Vagina (tissue), 2 donors: ENCODE measurements at places on chromosomes 12 and 14. TPM values are rescaled to one million over a fixed set of nuclear protein-coding genes. Genes with fewer than 3 reads are reported as not detected.

DNA sequence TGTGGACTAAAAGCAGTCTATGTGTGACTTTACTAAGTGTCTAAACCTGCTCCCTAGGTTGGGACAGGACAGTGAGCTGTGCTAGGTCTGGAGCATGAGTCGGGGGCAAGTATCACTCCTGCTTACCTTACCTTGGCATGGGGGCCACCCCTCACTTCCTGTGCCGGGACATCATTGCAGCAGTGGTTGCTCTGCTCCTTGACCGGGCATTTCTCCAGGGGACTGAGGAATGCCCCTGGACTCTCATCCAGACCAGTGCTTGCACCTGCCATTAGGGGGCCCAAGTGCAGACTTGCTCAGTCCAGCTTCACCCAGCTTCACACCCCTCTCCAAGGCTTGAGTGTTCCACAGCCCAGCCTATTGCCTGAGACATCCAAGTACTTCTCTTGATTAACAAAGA, 84.7 kb upstream of the NELL2 start:
- no peak overlapping the region for H3K4me3 ChIP-seq
- no peak overlapping the region for H3K27ac ChIP-seq
- no peaks in the 10 kb centered on the region for H3K4me1 ChIP-seq

- no peaks in the 10 kb centered on the region for H3K27me3 ChIP-seq
- no peaks in the 10 kb centered on the region for H3K4me1 ChIP-seq
- peak; percentile 67 for DNase-seq
- H3K27ac ChIP-seq, result no peak overlapping the region
Observed at GRCh38 chr14:75373616-75374015, 54.2 kb upstream of the JDP2 start.

GRCh38 chr12:108752387-108752786, 21.1 kb upstream of the CORO1C start:
- no peaks in the 10 kb centered on the region for H3K36me3 ChIP-seq
- no peak overlapping the region for H3K4me3 ChIP-seq
- peak overlapping the region; percentile 28 for H3K27ac ChIP-seq
- H3K4me1 ChIP-seq, result peaks cover 26% of the 10 kb centered on the region
- H3K27me3 ChIP-seq, result no peaks in the 10 kb centered on the region

- H3K36me3 ChIP-seq, result no peaks in the 10 kb centered on the region
- DNase-seq, result no peak
Observed at GRCh38 chr14:100679707-100680438, 46.8 kb upstream of the DLK1 start.

Gene IL22
- total RNA-seq, result not detected

Gene DDN
- total RNA-seq, result not detected

Gene TGM1
- 269 TPM for total RNA-seq

DNA sequence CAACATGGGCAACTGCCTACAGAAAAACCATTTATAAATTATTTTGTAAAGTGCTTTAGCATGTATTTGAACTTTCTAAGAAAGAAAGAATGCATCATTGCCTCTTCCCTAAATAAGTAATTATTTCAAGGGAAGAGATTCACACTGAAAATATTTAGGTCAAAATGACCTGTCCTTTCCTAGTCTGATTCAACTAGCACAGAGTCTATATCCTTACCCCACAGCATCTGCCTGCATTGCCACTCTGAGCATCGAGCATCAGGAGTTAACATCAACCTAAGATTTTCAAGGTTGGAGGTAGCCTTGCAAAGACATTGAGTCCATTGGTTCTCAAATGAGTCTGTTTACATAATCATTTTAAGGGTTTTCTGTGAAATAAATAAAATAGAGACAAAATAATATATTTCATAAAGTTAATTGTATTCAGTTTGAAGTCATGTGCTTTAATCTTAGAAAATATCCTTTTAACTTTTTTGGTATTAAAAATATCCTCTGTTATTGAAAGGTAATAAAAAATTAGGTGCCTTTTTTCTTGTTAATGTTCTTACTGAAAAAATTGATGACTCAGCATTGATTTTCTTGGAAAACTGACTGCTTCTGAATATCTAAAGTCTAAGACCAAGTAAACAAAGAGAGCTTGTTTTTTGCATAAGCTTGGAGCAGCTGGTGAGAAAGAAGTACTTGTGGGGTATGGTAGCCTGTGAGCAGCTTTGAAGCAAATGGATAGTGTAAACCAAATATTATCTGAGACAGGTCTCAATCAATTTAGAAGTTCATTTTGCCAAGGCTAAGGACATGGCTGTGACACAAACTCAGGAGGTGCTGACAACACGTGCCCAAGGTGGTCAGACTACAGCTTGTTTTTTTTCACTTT, 269.0 kb upstream of the CLEC14A start:
- no peak for DNase-seq
- no peak overlapping the region for H3K4me3 ChIP-seq
- no peaks in the 10 kb centered on the region for H3K27me3 ChIP-seq

- H3K27ac ChIP-seq, result peak overlapping the region; percentile 72
- no peaks in the 10 kb centered on the region for H3K27me3 ChIP-seq
- peak overlapping the region; percentile 95 for H3K4me3 ChIP-seq
- H3K36me3 ChIP-seq, result no peaks in the 10 kb centered on the region
- H3K4me1 ChIP-seq, result peaks cover 27% of the 10 kb centered on the region
Observed at GRCh38 chr12:53726946-53727309, 324 bp downstream of the CALCOCO1 start.

DNA sequence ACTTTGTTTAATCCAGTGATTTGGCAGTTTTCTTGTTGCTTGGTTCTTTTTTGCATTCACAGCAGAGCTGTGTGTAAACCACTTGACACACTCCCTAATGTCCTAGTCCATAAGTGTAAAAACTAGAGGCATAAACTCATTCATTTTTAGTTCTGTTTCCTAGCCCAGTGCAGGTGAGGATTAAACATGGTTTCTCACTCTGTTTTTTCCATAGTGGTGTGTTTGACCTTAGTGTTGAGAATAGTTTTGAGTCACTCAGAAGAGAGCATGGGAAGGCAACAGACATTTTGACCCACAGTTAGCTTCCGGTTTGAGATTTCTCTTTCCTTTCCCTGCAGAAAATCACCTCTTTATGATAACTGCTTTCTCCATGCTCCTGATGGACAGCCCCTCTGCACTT, 24.2 kb upstream of the GALNT16 start:
- no peak for DNase-seq
- H3K27ac ChIP-seq, result no peak overlapping the region
- H3K36me3 ChIP-seq, result no peaks in the 10 kb centered on the region
- no peak overlapping the region for H3K4me3 ChIP-seq

Gene AKAP5
- 0.49 TPM for total RNA-seq

Gene PROX2
- total RNA-seq, result not detected

GRCh38 chr12:116687888-116688287, 50.0 kb downstream of the SPRING1 start:
- peaks cover under 1% of the 10 kb centered on the region for H3K4me1 ChIP-seq
- DNase-seq, result no peak
- H3K36me3 ChIP-seq, result no peaks in the 10 kb centered on the region

Gene DLK1
- total RNA-seq, result 8.6 TPM

DNA sequence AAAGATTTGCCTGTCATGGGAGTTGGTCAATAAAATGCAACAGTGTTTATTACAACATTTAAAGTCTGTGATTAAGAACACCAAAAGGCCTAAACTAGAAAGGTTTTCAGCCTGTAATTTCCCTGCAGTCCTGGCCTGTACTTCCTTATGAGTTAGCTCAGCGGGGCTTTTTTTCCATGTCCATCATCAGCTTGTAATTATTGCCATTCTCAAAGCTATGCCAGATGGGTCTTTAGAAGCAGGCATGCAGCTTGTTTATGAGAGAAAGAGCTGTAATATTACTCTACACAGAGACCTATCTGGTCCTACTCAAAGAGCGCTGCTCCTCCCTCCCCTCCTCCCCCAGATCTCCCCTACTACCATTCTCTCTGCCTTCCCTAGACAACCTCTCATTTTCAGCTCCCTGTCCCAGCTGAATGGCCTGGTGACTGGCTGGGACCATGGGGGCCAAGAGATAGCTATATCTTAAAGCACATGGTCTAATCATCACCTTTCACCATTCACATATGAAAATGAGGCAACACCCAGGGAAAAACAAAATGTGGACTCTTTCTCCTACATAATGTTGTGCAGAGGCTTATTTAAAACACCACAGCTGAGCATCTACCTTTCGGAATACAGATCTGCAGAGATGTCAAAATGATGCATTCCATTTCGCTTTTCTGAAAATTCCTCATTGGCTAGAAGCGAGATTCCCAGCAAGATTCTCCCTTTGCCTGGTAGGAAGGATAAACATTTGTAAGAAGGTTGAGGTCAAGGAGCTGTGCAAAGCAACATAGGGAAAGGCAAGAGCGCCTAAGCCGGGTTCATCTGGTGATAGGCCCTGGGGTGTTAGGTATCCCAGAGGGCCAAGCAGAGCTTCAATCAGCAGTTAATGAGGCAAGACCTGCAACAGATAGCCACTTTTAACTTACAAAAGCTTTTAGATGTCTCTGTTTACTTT, 209.7 kb upstream of the CDKN3 start:
- no peak overlapping the region for H3K4me3 ChIP-seq
- H3K4me1 ChIP-seq, result peaks cover 10% of the 10 kb centered on the region
- H3K36me3 ChIP-seq, result no peaks in the 10 kb centered on the region

- no peak overlapping the region for H3K4me3 ChIP-seq
- no peaks in the 10 kb centered on the region for H3K27me3 ChIP-seq
- no peaks in the 10 kb centered on the region for H3K4me1 ChIP-seq
Observed at GRCh38 chr14:38835874-38836273, 267.2 kb downstream of the SEC23A start.

Gene AJUBA
- total RNA-seq, result 21.9 TPM

Gene NFATC4
- 47.9 TPM for total RNA-seq

DNA sequence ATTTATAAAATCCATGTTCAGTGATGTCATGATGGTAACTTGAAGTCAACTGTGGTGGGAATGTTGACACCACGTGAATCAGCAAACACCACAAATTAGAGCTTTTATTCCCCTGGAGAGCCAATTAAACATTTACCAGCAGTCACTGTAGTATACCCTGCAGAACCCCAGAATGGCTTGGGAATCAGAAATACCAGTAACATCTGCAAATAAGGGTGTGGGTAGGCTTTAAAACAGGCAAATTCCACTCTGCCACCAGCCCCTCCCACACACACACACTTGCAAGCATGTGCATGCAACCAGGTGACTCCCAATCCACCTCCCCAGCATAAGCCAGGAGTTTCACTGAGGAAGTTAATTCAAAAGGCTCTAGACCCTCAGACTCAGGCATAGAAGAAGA, 63.6 kb upstream of the TMEM263 start:
- H3K36me3 ChIP-seq, result no peaks in the 10 kb centered on the region
- H3K4me3 ChIP-seq, result no peak overlapping the region
- H3K27ac ChIP-seq, result no peak overlapping the region
- no peaks in the 10 kb centered on the region for H3K4me1 ChIP-seq
- DNase-seq, result no peak
- no peaks in the 10 kb centered on the region for H3K27me3 ChIP-seq
